Cortex of kidney (tissue), 1 donor: ENCODE measurements at places on chromosomes 12 and 14.

DNA sequence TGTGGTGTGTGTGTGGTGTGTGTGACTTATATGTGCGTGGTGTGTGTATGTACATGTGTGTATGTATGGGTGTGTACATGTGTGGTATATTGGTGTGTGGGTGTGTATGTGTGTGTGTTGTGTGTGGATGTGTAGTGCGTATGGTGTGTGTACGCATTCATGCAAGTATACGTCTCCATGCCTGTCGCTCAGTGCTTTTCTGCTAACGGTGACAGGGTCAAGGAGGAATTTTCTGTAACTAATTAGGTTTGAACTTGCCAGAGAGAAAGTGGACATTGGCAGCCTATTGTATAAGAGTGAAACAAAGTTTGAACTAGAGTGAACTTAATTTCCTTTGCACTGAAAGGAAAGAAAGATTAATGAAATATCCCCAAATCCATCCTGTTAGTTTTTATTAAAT lies 120.9 kb upstream of the GSC start:
- no peak for DNase-seq

DNA sequence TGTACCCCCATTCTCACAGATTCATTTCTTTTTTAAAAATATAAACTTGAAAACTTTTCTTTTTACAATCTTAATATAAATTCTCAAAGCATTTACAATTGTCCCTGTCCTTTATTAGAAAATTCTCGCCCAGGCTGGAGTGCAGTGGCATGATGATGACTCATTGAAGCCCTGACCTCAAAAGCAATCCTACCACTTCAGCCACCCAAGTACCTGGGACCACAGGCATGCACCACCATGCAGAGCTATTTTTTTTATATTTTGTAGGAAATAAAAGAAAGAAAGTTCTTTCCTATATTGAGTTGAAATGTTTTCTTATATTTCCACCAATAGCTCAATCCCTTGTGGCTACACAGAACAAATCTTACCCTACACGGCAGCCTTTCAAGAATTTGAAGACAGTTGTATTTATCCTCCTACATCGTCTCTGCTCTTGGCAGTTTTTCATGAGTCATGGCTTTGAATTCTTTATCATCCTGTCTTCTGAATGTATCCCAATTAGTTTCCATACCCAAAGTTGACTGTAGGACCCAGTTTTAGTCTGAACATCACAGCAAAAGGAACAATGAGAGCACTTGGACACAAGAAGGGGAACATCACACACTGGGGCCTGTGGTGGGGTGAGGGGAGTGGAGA lies 52.4 kb downstream of the SYT1 start:
- DNase-seq: no peak

DNA sequence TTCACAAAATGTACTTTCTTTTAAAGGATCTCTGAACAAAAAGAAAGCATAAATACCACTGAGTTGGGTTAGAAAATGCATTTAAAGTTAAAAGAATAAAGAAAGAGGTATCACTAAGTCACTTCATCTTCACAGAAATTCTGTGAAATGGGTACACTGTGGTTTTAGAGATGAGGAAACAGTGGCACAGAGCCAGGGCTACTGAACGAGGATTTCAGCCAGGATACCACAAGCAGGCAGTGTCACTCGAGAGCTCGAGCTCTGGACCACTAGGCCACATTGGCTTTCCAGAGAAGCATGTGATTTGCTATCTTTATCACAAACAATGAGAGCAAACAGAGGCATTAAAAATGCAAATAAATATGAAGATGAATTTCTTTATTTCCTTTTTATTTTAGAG lies 51.0 kb downstream of the WDHD1 start:
- DNase-seq: no peak

GRCh38 chr14:105616802-105617192 lies 90.4 kb downstream of the TMEM121 start:
- no peak for DNase-seq

- no peak for DNase-seq
Measured at GRCh38 chr12:56581418-56582145, 48.5 kb downstream of the BAZ2A start.

DNA sequence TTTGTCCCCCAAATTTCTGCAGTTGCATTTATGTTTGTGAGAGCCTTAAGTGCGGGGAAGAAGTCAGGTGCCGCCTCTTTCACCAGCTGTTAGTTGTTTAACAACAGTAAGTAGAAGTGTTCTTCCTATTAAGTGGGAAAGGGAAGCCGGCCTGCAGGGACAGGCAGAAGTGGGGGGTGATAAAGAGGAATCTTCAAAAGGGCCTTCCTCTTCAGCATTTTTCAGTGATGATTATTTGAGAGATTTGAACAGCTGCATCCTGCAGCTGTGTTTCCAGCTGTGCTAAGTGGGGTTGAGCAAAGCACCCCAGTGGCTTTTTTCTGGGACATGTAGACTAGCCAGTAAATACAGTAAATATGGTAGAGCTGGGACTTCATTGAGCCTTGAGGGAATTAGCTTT lies 32.1 kb upstream of the SLC38A1 start:
- DNase-seq: no peak

GRCh38 chr12:5102261-5102789 lies 58.6 kb downstream of the KCNA5 start:
- no peak for DNase-seq
